G401 (cell line): ENCODE measurements at places on chromosomes 1 and 21.

GRCh38 chr1:60911966-60912697 is 170.2 kb upstream of the NFIA start:
- no peak for DNase-seq

DNA sequence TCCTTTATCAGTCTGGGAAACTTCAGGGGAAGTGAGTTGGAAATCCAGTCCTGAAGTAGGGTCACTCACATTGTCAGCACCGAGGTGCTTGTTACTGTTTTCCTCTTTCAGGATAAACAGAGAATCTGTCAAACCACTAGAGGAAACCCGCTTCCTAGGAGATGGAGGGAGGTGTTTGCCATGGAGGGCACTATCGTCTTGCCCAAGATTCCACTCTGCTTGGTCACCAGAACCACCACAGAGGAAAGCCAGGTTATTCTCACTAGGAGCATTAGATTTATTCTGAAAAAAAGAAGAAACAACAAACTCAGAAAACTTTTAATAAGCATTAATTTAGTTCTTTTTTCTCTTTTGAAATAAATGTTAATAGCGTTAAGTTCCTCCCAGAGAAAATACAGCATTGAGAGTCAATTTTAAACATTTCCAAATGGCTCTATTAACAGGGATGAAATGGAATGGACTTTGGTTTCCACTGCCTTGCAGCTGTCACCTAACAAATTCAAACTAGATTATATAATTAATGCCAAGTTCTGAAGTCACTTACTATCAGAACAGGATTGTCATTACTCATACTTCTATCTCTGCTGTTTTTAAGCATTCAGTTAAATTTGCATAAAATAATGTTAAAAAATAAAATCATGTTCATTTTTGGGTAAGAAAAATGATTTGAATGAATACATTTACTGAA is 242.8 kb downstream of the CRB1 start:
- no peak for DNase-seq

DNA sequence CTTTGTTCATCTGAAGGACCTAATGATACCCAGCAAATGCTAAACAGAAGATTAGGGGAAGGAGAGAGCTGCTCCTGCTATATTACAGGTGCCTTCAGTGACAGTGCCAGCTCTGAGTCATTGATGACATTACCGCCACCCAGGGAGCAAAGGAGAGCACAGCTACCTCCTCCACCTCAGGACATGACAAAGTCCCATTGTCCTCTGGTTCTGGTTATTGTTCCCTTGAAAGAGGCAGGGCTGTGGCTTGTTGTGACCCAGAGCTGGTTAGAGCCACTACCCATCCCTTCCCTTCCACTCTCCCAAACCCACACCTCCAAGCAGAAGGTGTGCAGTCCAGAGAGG is 363.5 kb upstream of the DUSP10 start:
- no peak for DNase-seq

GRCh38 chr1:212669102-212669501 is 30.5 kb downstream of the BATF3 start:
- DNase-seq, result no peak

- DNase-seq, result no peak
These were observed 50.8 kb downstream of the PIK3R3 start for GRCh38 chr1:46081619-46082018.

- no peak for DNase-seq
These were observed 70.7 kb downstream of the PGM1 start for GRCh38 chr1:63663873-63664272.

DNA sequence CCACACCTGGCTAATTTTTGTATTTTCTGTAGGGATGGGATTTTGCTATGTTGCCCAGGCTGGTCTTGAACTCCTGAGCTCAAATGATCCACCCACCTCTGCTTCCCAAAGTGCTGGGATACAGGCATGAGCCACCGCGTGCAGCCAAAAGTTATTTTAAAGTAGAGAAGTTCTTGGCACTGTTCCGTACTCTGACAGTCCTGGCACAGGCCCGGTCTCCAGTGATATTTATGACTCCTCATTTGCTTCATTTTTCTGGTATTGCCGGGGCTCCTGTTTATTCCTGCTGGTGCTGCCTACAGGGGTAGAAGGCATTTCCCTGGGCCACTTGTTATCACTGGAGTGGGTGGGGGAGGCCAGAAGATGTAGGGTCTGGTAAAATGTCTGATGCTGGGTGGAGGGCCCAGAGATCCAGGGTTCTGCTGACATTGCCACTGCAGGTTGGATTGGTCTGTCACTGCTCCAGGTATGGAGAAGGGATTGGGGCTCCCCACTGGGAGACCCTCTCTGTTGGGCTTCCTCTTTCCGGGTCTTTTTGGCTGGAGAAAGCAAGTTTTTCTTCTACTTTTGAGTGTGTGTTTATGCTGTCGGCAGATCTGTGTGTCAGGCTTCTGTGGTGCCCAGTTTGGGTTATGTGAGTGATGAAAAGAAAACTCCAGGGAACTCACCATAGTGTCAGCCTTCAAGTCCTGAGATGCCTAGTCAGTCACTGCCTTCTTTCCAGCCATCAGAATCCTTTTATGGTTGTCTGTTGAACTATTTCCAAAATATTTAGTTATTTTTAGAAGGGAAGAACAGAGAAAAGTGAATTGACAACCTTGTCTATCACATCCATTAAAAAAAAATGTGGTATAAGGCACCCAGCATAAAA is 4.5 kb downstream of the MROH7 start:
- no peak for DNase-seq
